ENCODE measurements at places on chromosomes 3 and 15.

DNA sequence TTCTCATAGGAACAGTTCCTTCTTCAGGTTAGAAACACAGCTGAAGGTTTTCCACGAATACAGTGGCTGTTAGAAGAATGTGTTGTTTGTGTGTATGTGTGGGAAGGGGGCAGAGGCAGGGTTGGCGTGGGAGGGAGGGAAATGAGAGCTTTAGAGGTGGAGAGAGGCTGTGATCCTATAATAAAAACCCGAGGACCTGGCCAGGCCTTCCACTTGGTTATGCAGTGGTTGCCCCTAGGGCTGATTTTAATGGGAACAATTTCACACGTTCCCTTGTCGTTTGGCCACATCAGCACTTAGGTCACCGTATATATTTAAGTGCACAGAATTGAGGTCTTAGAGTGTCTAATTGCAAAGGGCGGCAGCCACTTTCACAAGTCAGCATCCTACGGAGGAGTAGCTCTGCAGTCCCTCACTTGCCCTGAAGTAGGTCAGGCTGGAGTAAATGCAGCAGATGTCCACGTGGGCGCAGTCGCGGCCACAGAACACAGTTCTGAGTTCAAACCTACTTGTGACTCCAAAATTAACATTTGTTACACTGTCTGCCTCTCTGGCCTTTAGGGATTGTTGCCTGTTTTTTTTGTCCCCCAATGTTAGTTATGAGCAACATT is 85.6 kb downstream of the PDCD6IP start:
- no peak for DNase-seq

DNA sequence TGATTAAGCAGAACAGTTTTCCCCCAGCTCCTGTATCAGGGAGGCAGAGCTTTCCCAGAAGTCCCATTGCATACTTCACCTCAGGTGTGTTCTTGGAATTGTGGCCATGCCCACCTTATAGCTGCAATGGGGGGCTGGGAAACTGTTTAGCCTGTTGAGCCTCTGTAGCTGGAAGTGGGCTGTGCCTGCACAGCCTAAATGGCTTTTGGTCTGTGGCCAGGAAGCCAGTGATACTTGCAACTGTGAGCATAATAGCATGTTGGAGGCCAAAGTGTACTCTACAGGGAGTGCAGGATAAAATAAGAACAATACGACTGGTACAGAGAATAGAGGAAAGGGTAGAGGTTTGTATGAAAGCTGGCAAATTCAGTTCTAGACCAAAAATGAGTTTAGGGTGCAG is 248.5 kb downstream of the PTPRG start:
- DNase-seq, result no peak

GRCh38 chr15:59300618-59301139 is 72.0 kb downstream of the MYO1E start:
- DNase-seq, result no peak

- DNase-seq, result no peak
These were observed 45.0 kb upstream of the AKAP13 start for GRCh38 chr15:85335193-85335942.

- no peak for DNase-seq
These were observed 32.2 kb upstream of the GREM1 start for GRCh38 chr15:32685576-32685975.

DNA sequence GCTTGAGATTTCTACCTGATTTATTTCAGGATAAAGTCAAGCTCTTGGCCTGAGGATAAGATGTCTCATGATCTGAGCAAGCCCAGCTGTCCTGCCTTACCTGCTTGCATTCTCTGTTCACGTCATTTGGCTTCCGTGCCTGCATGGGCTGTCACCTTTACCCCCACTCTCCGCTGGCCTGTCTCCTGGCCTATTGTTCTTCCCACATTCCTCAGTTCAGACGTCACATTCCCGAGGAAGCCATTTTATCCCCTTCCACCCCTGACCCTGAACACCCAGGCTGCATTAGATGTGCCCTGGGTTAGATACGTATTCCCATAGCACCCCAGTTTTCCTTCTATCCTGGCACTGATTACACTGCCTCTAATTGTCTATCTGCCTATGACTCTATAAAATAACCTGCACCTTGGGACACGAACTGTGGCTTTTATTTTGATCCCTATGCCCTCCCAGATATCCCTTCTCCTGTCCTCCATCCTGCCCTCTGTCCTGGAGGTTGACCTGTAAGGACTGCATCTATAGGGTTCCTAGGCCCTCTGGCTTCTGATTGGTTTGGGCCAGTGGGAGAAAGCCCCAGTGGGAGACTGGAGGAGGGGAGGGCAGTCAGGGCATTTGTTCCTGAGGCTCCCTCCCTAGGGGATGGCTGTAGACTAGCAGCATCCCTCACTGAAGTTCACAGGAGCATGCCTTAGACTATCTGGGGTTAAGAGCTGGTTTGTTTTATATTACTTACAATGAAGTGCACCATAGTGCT is 19.2 kb upstream of the UBE2Q2 start:
- DNase-seq, result no peak

GRCh38 chr15:59380902-59381610 is 8.4 kb upstream of the MYO1E start:
- no peak for DNase-seq

DNA sequence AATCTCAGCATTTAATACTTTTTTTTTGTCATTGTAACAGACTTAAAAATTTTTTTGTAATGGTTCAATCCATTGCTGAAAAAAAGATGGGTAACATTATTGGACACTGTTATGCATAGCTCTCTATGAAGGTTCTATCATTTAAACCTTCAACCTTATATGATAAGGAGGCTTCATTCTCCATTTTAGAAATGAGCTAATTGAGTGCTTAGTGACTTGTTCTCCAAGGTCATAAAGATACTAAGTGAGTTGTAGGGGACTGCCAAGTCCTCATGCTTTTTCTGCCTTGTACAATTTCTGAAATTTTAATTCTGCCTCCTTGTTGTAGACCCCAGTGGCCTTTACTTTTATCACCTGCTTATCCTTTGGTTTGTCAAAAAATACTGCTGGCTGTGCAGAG is 56.7 kb downstream of the MGA start:
- DNase-seq, result no peak

DNA sequence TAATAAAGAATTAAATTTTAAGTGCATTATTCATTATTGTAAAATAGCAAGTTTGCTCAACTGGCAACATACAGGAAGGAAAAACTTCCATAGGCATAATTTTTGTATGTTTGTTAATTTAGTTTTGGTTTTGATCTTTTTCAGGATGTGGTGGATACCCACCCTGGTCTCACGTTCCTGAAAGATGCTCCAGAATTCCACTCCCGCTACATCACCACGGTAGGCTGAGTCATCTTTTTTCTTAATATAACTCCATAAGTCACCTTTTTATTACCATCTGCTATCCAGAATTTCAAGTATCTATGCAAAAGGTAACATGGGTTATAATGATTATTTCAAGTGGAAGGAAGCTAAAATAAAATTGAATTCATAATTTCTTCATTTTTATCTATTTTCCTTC is 104.8 kb downstream of the PPP2R3A start:
- DNase-seq, result no peak

GRCh38 chr3:53646723-53647122 is 152.3 kb downstream of the CACNA1D start:
- DNase-seq, result no peak

DNA sequence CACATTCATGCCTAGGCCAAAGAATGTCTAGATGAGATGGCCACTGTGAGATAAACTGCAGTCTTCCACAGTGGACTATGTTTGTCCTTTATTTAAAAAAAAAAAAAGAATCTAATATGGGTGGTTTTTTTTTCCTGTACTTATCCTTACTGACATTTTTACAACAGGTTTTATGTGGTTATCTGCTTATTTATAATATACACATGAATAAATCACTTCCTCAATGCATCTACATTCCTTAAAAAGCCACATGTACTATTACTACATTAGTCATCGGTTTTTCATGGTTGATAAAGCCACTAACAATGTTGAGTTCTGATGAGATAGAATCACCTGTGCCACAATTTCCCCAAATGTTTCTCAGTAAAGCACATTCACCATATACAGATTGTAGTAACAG is 341.3 kb upstream of the THBS1 start:
- DNase-seq, result no peak

DNA sequence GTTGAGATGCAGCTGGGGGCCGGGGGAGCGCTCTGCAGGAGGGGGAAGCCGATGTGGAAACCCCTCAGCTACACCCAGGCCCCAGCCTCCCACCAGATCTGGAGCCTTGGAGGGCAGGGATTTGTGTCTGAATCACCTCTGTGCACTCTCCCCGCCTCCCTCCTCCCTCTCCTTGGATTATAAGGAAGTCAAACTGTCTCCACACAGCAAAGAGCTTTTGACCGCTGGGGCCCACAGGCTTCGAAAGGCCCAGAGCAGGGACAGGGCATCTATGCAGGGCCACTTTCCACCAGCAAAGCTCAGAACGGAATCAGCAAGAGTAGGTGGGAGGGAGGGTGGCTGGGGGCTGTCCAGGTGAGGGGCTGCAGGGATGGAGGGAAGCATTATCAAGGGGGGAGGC is 68.9 kb downstream of the IQSEC1 start:
- no peak for DNase-seq

- DNase-seq, result no peak
These were observed 142.1 kb downstream of the NUP210 start for GRCh38 chr3:13277860-13278531.

DNA sequence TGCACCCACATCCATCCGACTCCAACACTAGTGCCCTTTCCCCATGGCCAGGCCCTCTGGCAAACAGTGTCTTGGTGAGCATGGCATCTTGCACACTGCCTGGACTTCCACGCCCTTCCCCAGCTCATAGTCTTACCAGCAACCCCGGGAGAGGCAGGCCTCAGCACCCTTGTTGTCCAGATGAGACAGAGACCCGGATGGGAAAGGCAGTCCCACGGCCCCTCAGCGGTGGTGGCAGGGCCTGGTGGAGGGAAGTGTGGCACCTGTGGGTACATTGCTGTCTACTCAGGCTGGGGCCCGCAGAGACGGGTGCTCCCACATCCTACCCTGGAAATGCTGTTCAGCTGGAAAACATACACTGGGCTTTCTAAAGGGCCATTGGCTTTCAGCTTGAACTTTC is 28.4 kb downstream of the HDAC11 start:
- DNase-seq, result no peak

DNA sequence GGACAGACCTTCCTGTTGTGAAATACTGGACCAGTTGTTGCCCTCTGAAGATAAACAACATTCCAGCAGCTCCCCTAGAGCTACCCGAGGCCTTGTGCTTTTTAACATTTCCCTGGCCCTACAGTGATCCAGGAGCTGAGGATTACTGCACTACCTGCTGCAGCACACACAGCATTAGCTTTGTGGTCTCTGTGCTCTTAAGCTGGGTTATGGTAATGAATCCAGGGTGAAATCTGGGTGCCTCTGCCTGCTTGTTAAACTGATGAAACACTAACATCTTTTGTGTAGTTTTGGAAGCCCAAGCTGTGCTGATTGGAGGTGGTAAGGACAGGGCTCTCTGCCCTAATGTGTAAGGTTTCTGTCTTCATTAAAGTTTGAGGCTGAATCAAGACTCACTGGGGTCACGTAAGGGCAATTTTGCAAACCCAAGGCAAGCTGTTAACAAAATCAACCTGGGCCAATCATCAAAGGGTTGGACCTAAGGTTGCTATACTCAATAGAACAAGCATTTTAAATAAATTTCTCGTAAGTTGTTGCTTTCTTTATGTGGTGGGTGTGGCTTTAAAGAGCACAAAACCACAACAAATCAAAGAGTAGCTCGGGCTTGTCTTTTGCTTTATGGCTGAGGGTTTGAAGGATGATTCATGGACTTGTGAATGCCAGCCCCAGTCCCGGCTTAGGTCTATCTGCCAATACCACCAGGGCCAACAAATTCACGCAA is 183.9 kb downstream of the TPRG1 start:
- DNase-seq, result no peak

- DNase-seq, result no peak
These were observed 92.1 kb downstream of the DUT start for GRCh38 chr15:48423342-48423741.

Measured in GM13976 (cell line).